ENCODE measurements at places on chromosomes 1 and 21.
A peak's percentile ranks its signal among the peaks of the same experiment; 100 is the strongest.

DNA sequence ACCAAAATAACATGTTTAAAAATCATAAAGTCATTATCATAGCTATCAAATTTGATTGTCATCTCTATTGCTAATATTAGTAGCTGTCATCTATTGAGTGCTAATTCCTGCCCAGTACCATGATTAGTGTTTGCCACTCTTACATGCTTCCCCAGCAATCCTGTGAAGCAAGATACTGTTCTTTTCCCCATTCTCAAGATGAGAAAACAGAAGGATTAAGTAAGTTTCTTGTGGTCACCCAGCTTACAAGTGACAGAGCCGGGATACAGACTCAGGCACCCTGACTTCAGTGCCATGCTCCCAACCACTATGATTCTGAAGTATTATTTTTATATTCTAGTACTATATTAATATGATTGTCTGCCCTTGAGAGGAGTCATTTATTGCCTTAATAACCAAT lies 36.5 kb downstream of the LRRC8C start:
- no peak for DNase-seq

- no peak for DNase-seq
These were observed 112.6 kb downstream of the SLC45A1 start for GRCh38 chr1:8430476-8430875.

- DNase-seq, result no peak
These were observed 5.4 kb downstream of the TCEA3 start for GRCh38 chr1:23419180-23419579.

DNA sequence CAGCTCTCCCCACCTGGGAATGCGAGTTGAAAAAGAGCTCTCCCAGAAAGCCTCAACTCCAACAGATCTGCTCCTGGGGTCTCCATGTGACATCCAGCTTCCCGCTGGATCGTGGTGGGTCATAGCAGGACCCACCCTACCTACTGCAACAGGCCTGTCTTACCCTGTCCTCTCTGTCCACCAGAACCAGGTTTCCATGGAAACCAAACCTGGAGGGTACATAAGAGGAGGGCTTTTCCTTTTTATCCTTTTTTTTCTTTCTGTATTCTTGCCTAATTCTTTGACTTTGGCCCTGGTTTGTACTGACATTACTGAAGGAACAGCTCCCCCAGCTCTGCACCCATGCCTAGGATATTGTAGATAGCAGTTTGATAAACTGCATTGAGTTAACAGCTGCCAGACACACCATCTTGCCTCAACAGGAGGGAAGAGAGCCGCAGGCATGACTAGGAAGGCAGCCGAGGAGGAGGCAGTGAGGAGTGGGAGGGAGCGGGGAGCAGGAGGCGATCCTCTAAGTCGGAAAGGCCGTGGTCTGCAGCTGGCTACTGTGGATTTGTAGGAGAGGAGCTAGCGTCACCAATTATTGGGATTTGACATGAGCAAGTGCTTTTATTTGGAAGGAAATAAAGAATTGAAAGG lies 9.7 kb upstream of the FMOD start:
- no peak for DNase-seq

- no peak for DNase-seq
These were observed 1.7 kb downstream of the GPR137B start for GRCh38 chr1:236144033-236144432.

- no peak for DNase-seq
These were observed 31.5 kb downstream of the RNF220 start for GRCh38 chr1:44436401-44437106.

- no peak for DNase-seq
These were observed 140.9 kb upstream of the ARHGEF16 start for GRCh38 chr1:3313576-3313950.

- no peak for DNase-seq
These were observed 192.9 kb downstream of the PCP4 start for GRCh38 chr21:40060083-40060677.

- DNase-seq, result no peak
These were observed 18.0 kb upstream of the SLC45A1 start for GRCh38 chr1:8299963-8300362.

DNA sequence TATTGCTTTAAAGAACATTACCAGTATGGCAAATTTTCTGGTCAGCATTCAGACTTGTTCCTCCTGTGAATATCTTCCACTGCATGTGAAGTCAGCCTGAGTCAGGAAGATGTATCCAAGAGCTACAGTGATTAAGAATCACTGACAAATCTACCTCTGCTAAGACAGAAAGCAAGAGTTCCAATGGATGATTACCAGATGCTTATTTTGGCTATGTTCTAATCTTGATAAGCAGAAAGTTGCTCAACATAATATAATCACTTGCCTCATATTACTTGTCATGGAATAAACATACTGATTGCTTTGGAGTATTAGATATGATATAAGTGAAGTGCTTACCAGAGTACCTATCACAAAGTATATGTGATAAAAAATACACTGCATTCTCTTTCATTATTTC lies 738.1 kb downstream of the ADGRL2 start:
- DNase-seq, result no peak

DNA sequence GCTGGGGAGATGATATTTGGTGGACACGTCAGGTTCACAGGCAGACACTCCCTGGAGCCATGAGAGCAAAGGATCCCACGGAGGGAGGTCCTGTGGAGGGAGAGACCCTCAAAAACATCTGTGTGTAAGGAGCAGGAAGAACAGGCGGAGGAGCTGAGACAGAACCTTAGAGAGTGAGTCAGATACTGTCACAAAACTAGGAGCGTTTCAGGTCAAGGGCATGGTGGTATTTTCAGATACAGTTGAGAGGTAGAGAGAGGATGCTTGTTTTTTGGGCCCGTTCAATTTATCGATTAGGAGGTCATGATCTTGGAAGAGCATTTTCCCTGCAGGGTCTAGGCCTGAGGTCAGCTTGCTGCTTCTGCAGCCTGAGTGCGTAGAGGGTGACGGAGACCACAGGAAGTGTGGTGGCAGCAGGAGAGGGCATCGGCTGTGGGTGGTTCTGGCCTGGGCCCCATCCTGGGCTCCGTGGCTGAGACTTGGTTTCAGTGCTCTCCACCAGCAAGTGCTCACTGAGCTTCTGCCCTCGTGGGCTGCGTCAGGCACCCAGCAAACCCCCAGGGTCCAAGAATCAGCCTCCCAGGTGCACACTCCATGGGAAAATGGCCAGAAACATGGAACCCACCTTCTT lies 39.9 kb downstream of the SPSB1 start:
- no peak for DNase-seq

- no peak for DNase-seq
These were observed 8.4 kb upstream of the GNG4 start for GRCh38 chr1:235657747-235658526.

DNA sequence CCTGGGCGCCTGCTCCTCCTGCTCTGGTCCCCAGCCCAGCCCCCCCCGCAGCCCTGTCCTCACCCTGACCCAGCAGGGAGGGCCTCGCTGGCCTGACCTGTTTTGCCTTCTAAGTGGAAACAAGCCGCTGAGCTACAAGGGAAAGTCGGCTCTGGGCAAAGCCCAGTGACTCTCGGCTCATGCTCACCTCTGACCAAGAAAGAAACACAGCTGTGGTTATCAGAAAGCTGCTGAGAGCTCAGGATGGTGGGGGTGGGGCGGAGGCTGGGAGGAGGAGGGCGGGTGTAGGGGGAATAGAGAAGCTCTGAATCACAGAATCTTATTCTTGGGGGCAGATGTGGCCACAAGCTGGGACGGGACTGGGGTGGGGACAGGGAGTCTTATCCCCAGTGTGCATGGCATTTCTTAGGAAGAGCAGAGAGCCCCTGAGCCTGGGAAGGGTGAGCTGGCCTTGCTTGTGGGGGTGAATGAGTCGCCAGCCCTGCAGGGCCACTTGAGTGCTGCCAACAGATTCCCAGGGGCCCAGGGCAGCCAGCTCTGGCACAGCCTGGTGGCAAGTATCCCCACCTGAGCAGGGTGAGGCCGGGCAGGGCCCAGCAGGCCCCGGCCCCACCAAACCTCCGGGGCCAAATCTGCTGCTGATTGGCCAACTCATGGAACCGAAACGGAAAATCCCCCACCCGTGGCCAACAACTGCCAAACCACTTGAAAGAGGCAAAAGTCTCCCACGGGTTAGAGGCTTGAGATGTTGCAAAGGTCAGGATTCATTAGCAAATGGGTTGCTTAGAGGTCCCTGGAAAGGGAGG lies 120.6 kb downstream of the SPSB1 start:
- DNase-seq, result peak; percentile 31

- no peak for DNase-seq
These were observed 154.6 kb downstream of the SLC30A10 start for GRCh38 chr1:219773775-219774174.

- no peak for DNase-seq
These were observed 24.4 kb upstream of the WDR26 start for GRCh38 chr1:224458996-224459395.

DNA sequence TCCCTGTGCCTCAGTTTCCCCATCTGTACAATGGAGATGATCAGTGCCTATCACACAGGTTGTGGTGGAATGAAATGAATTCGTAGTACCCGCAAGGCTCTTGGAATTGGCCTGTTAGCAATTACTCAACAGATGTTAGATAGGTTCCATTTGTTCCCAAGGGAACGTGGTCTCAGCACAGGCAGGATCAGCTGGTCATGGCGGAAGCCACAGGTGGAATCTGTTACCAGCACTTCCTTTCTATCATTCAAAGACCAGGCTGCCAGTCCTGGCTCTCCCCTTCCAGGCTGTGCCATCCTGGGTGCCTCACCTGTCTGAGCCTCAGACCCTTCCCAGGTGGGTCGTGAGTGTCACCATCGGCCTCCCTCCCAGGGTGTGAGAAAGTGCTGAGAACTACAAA lies 61.5 kb downstream of the FBXO2 start:
- no peak for DNase-seq

GRCh38 chr21:31686272-31686915 lies 26.9 kb downstream of the SOD1 start:
- DNase-seq, result no peak

- no peak for DNase-seq
These were observed 106.2 kb downstream of the TM2D1 start for GRCh38 chr1:61618755-61619154.

DNA sequence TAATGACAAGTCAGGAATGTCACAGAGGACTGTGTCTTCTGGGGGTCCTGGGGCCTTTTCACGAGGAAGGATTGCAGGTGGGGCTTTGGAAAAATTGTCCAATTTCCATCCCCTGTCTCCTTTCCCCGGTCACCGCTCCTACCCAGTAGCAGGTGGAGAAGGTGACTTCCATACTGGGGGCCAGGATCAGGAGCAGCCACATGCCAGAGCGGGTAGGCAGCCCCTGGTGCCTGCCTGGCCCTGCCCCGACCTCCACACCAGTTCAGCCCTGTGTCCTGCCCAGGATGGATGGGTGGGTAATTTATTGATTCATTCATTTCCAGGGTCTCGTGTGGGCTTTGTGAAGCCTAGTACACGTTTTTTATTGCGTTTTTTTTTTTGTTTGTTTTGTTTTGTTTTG lies 51.7 kb downstream of the PRKCZ start:
- DNase-seq, result no peak

GRCh38 chr1:201143726-201144635 lies 10.3 kb downstream of the TMEM9 start:
- no peak for DNase-seq

GRCh38 chr1:181105134-181106021 lies 16.9 kb downstream of the IER5 start:
- DNase-seq, result peak; percentile 91

DNA sequence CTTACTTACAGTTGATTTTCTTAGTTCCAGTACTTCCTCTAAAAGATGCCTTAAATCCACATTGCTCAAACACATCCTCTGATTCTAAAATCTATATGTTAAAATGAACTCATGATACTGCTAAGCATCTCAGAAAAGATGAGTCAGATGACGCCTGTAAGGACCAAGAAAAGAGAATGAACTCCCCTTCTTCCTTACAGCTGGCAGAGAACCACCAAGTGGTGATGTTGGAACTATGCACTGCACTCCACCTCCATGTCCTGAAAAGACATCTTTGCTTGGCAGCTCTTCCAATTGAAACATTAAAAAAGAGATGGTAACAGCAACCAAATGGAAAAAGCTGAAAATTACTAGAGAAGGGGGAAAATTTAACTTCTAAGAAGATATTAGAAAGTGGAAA lies 648.8 kb downstream of the PTPRC start:
- no peak for DNase-seq

DNA sequence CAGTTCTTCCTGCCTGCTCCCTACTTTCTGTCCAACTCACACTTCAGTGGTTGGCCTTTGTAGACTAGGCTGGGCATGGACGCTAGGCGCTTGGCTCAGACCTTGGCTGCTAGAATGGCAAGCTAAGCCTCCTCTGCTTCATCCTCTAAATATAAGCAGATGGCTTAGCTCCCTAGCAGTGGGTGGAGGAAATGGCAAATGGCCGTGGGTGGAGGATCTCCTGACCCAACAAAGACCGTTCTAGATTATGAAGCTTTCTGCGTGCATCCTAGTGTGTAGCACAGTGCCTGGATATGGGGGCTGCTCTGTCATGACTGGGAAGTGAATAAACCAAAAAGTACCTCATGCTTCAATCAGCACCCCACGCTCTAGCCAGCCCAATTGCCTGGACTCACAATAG lies 10.4 kb upstream of the ETV3L start:
- no peak for DNase-seq

- peak; percentile 40 for DNase-seq
These were observed 8.1 kb downstream of the KRTAP21-3 start for GRCh38 chr21:30710499-30710898.

GRCh38 chr1:66981679-66982078 lies 56.9 kb downstream of the MIER1 start:
- DNase-seq, result peak; percentile 12

DNA sequence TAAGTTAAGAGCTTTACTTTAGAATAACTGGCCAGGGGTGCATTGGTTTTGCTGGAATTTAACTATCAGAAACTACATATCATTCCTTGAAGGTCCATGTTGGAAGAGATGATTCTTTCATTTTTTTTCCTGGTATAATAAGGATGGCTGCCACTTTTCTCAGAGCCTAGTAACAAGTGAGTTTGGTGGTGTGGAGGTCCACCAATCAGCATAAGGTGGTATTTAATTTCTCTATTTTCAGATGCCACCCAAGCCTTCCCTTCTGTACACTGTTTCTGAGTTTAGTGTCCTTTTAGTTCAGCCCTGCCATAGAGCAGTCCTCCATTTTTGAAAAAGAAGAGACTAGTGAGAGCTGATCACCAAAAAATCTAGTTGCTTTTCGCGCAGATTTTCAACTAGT lies 386.3 kb downstream of the USP25 start:
- DNase-seq, result no peak

- no peak for DNase-seq
These were observed 91.7 kb downstream of the SLC45A1 start for GRCh38 chr1:8409606-8410005.

DNA sequence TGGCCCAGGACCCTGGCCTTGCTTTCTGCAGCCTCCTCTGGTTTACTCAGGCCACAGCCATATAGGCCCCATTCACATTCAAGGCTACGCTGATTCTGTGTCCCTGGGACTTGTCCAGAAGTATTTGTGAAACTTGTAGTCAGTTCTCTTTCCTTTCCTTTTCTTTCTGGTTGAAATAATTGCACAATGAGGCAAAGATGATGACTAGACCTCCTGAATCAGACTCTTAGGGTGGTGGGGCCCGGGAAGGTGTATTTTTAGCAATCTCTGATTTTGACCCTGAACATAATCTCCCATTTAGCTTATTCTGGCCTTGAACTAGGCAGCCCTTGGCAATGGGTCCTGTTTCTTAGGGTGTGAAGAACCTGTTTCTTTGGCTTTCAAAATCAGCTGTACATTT lies 39.9 kb downstream of the STUM start:
- no peak for DNase-seq

- no peak for DNase-seq
These were observed 15.6 kb downstream of the EPHA8 start for GRCh38 chr1:22578732-22579361.

GRCh38 chr1:31830065-31830464 lies 14.2 kb upstream of the SPOCD1 start:
- DNase-seq, result no peak

Measured in stimulated activated CD4-positive, alpha-beta T cell treated with anti-CD3 and anti-CD28 coated beads, TNF-alpha, amount 100 ng/mL, for 24 hours (primary cell).